ENCODE measurements at places on chromosomes 2 and 18.

DNA sequence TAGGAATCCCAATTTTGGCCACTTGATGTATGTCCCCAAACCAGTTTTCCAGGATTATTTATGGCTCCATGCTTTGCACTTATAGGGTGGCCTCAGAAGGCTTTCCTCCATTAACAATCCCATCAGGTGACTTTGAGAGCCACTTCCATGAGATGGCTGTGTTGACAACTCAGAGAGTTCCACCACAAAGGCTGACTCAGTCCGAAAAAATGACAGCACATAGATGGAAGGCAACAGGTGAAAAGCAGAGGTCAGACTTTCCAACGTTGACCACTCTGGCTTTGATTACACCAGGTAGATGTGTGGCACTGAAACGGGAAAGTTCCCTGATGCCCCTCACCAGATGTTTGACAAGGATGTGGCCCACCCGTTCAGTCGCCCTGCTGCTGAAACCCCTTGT lies 431.4 kb upstream of the TNP1 start:
- no peak for DNase-seq

GRCh38 chr2:32246911-32247310 lies 17.8 kb downstream of the NLRC4 start:
- DNase-seq, result no peak

DNA sequence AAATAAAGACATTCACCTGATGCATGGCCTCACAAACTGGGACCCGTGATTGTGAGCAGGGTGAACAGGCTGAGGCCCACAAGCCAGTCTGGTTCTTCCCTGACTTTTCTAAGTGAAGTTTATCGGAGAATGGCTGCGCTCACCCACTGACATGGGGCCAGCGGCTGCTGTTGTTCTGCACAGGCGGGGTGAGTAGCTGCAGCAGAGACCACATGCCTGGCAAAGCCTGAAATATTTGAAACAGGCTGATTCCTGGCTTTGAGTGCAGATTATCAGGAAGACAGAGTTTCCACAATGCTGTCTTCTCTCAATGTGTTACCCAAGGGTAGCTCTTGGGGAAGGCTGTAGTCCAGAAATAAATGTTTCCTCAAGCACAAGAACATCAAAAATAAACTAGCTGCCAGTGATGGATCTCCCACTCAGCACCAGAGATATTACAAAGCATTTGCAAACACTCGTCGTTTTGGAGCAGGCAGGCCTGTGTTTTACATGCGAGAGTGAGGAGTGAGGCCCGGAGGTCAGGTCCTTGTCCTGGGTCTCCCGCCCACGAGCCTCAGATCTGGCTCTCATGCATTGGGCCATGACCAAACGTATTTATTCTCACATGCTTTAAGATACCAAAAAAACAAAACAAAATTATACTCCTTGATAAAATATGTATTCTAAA lies 647.1 kb downstream of the GALR1 start:
- no peak for DNase-seq

DNA sequence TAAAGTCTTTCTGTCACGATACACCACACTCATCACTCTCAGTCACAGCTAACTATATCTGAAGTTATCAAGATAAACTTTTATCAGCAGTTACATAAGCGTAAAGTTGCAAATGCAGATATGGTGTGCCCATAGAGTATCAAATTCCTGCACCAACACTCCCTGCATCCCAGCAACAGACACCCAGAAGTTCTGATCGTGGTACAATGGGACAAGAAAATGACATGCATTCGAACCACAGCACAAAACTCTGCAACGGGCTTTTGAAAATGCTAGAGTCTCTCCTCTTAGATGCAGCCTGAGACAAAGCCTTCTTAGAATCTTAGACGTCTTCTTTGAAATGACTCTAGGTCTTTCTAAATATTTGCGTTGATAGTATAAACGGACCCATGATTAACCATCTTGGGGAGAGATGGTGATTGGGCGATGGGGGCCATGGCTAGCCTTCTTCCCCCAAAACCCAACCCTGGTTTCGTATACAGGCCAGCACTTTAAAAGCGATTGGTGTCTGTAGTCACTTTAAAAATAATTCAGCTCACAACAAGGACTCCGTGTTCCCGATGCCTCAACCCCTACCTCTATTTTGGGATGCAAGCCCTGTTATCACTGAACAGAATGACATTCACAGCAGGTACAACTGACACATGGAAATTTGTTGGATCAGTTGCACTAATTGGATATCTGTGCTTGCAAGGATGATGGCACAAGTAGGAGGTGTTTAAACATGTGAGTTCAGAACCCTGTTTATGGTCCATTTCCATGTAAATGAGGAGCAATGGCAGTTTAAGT lies 286.6 kb downstream of the MYT1L start:
- no peak for DNase-seq

DNA sequence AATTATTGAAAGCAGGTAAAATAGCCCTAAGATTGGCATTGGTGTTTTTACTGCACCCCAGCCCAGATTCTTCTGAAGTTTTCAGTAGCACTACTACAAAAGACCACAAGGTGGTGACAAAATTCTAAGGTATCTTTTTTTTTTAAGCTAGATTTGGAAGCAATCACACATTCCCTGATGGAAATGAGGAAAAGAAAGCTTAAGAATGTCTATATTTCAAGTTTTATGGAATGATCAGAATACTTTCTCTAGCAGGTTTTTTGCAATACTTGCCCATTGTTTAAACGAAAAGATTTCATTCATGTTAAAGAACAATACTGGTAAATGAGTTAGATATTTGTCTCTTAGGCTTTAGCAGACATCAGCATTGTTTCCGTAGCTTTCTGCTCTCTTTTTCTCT lies 32.1 kb upstream of the ZNF638 start:
- no peak for DNase-seq

GRCh38 chr2:143697744-143698143 lies 568.5 kb downstream of the ARHGAP15 start:
- no peak for DNase-seq

- peak; percentile 25 for DNase-seq
Measured at GRCh38 chr2:178306352-178307073, 112.2 kb downstream of the OSBPL6 start.

DNA sequence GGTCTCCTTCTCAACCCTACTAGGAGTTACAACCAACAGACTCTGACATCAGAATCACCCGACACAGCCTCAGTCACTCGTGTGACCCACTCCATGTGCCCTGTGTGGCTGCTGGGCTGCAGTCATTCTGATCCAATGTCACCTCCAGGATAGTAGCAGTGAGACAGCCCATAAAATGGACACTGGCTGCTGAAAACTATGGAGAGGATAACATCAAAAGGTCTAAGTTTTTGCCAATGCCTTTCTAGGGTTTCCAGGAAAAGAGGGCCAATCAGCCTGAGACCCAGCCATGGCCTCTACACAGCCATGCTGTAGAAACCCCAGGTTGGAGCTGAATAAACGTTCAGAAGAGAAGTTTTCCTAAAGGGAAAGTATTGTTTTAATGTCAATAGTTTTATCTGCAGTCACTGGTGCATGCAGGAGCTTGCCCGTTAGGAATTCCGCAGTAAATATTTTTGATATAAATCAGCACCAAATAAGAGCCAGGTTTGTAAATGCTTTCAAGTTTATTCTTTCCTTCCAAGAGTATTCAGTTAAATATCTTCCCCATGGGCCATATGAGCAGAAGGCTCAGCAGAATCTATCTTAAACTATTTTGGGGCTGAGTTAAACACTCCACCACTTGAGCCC lies 92.2 kb upstream of the PID1 start:
- no peak for DNase-seq

DNA sequence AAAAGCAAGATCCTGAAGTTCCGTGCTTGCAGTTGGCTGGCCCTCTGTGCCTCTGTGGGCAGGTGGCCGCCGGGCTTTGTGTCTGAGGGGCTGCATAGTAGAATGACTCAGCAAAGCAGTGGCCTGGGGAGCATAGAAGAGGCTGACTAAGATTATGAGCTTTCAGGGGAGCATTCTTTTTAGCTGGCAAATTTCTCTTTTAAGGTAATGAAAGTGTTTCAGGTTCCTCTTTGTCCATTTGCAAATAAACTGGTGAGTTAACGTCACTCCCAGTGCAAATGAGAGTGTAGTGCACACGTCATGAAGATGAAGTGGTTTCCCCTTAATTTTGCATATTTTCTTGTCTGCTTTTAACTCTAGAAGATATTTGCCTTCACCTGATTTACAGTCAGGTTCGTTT lies 98.6 kb downstream of the BCL2L11 start:
- no peak for DNase-seq

DNA sequence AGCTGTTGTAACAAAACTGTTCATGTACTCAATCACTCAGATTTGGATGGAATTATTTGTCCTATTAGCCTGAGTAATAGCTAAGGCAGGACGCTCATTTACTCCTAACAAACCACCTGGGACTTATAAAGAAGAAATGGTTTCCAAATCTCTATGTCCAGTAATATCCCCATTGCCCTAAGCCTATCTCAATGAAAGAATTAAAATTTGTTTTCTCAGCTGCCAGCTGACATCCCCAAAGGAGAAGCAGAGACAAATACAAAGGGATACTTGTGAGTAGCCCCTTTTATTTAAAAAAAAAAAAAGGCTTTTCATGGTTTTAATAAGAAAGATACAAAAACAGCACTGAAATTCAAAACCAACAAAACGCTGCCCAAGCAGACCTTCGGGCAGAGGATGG lies 211.4 kb upstream of the PARD3B start:
- no peak for DNase-seq

- DNase-seq, result no peak
Measured at GRCh38 chr2:42118754-42119569, 50.2 kb upstream of the EML4 start.

GRCh38 chr2:96325884-96326255 lies 753 bp downstream of the ITPRIPL1 start:
- no peak for DNase-seq

- no peak for DNase-seq
Measured at GRCh38 chr2:216491793-216492596, 6.6 kb upstream of the RPL37A start.

DNA sequence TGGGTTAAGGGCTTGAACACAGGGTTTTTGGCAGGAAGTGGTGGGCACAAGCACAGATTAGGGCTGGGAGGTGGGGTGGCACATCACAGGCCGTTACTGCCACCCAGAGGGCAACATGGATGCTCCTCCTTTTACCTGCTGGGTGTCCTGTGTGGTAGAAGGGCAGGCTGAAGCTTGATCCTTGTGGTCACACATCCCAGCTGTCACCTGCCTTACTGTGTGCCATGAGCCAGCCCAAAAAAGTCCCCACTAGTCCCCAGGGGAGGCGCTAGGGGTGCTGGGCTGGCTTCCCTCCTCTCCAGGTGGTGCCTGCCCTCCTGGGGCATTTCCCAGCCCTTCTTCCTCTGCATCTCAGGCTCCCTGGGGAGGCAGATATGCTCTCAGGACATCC lies 50.5 kb upstream of the ALPP start:
- no peak for DNase-seq

DNA sequence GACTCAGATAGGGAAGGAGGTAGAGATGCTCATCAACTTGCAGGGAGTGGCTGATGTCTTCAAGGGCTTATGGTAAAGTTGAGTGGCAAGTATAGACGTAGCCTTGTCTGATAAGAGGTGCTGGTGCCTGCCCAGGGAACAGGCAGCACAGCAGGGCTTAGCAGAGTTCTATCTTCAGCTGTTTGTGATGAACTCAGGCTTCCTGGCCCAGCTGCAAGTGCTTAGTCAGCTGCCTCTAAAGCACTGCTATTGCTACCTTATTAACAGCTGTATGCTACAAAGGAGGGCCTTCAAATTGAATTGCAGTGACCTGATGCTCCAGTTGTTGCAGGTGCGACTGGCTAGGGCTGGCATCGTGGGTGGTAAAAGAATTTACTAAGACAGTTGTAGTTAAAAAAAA lies 82.1 kb downstream of the TSN start:
- no peak for DNase-seq

DNA sequence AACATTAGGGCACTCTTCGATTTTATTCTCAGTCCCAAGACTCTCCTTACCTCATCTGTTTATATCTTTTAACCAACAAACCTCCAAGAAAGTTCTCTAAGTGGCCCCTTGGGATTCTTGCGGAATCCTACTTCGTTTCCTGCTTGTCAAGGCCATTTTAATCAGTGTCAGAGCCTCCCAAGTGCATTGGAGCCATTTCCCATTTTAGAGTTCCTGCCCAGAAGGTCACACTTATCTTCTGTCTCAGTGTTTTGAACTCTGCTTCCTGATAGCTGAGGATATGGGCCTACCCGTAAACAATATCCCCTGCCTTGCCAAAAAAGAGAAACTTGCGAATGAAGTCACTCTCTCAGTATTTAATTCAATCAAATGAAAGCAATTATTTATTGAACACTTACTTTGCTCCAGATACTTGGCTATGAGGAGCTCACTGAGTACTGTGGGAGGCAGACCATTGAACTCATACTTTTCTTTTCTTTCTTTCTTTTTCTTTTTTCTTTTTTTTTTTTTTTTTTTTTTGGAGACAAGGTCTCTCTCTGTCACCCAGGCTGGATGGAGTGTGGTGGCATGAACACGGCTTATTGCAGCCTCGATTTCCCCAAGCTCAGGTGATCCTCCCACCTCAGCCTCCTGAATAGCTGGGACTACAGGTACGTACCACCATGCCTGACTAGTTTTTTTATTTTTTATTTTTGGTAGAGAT lies 5.7 kb upstream of the NOSTRIN start:
- no peak for DNase-seq

GRCh38 chr2:10597956-10598355 lies 91.8 kb downstream of the NOL10 start:
- no peak for DNase-seq

DNA sequence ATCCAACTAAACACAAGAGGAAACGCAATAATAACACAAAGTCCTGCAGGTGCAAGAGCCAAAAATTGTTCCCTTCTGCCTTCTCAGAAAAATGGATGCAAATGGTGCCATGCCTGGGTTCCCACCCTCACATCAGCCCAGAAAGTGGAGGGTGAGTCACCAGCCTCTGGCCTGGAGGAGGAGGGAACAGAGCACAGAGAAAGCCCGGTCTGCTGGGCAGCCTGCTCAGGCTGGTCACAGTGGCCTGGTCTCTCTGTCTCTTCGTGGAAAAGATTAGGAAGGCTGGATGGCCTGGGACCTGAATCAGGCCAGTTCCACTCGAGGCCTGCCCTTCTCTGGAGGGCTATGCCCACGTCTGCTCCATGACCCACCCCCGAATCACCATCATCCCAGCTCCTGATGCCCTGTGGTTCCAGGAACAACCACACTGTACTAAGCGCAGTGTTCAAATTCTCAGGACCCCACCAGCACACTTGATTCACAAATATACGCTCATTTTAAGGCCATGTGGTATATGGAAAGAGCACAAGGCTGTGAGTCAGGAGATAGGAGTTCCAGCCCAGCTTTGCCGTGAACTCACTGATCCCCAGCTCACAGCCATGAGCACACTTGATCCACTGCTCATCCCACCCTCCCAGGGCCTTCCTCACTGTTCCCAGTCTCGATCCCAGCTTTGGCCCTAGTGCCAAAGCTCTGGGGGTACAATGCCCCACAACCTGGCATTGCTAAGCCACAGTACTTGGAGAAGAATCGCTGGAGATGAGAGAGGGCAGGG lies 82.1 kb downstream of the ZBTB7C start:
- DNase-seq, result no peak
